Glomerular endothelial cell (primary cell): ENCODE measurements at places on chromosomes 1 and 21.

- DNase-seq: no peak
Observed at GRCh38 chr1:182649041-182649440, 35.3 kb downstream of the RGS8 start.

DNA sequence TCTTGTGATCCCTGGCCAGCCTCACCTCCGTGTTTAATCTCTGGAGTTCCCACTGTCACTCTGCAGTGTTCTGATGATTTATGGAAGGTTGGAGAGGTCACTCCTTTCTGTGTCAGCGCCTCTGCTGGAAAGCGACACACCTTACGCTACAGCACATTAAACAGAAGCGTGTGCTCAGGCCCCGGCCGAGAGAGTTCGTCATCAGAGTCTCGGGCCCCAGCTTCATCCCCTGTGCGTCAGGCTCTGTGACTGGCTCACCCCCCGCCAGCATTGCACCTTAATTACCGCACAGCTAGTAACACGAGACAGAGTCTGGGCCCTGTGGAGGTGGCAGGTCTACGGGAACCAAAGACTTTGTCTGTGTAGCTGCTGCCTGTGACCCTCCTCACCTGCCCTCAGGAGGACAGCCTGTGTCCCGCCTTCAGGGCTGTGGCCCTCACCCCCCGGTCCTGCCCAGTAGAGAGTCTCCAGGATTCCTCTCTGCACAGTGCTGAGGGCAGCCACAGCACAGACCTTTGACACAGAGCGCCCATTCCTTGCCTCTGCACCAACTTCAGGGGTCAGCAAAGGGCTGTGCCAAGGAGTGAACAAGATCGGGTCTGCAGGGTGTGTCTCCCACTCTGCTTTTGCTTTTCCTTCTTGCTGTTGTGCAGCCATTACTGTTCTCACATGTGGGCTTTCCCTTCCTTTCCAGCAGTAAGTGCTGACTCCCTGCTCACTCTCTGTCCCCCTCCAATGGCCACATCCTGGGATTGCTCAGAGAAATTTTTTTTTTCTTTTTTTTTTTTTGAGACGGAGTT, 157.6 kb downstream of the PGBD5 start:
- no peak for DNase-seq

GRCh38 chr1:1068517-1069055, 5.5 kb downstream of the RNF223 start:
- DNase-seq: no peak

DNA sequence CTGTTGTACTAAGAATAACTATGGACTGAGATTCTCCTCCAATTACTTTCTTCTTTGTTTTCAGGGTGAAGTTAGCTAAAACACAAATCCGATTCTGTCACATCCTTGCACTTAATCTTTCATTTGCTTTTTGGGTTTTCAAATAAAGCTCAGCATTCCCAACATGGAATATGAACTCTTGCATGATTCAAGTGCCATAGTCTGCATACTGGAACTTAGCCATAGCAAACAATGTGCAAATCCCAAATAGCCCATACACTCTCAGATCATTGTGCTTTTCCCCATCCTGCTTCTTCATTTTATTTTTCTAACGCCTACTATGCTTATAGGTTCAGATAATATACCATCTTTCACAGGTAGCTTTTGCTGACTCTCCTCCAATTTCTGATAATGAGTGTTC, 455.8 kb upstream of the PRMT6 start:
- no peak for DNase-seq

- DNase-seq: no peak
Observed at GRCh38 chr1:115534106-115534505, 107.7 kb upstream of the VANGL1 start.

GRCh38 chr21:31042080-31042464, 3.8 kb upstream of the KRTAP19-8 start:
- DNase-seq: no peak
